ENCODE measurements at places on chromosomes 7 and 10.
A peak's percentile ranks its signal among the peaks of the same experiment; 100 is the strongest.

- DNase-seq, result no peak
Measured at GRCh38 chr7:131769241-131769640, 212.8 kb upstream of the PODXL start.

GRCh38 chr10:48466611-48467240 is 138.1 kb downstream of the ARHGAP22 start:
- DNase-seq, result no peak

DNA sequence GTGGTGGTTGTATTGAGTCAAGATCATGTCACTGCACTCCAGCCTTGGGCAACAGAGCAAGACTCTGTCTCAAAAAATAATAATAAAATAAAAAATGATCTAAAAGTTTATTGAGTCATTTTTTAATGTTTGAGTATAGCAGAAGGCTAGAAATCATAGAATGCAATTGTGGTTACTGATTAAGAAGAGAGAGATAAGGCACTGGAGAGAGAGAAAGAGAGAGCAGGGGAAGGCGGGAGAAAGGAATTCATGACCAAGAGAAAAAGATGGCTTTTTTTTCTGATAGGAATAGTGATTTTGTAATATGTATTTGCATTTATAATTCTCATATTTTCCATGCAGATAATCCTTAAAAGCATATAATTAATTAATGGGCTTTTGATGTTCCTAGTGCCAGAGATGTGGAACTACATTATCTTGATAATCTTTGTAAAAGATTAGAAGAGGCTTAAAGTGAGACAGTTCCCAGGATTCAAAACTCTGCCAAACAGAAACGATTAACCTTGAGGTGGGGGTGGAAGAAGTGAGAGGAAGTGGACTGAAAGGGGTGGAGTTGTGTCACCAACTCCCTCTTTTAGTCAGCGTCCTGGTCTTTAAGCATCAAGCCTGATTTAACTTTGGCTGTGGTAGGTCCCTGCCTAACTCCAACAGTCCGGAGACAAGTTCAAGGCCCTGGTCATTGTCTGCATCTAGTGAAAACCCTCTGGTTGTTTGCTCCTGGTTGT is 76.2 kb downstream of the CHN2 start:
- DNase-seq, result no peak

GRCh38 chr7:51324206-51324898 is 7.7 kb upstream of the COBL start:
- no peak for DNase-seq

GRCh38 chr7:75691793-75692543 is 46.8 kb downstream of the HIP1 start:
- DNase-seq, result no peak

DNA sequence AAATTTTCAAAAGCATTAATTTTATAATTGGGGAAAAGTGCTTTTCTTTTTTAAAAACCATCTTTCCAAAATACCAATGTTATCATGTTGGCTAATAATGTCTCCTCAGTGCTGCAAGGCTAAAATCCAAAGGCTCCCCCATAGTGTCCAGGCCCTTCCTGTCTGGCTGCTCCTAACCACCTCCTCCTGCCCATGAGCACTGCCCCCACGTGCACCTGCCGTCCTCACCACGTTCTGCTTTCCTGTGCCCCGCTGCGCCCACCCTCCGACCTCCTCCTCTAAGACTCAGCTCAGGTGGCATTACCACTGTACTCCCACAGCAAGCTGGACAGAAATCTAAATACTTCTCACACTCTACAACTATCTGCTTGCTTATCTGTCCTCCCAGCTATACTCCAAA is 17.7 kb downstream of the PAXIP1 start:
- no peak for DNase-seq

- DNase-seq, result no peak
Measured at GRCh38 chr10:17737027-17737965, 14.7 kb upstream of the TMEM236 start.

GRCh38 chr10:22911889-22912762 is 15.7 kb upstream of the ARMC3 start:
- DNase-seq, result no peak

- DNase-seq, result no peak
Measured at GRCh38 chr7:103823084-103823483, 166.4 kb downstream of the RELN start.

- no peak for DNase-seq
Measured at GRCh38 chr10:106576534-106576933, 588.0 kb downstream of the SORCS1 start.

- no peak for DNase-seq
Measured at GRCh38 chr10:26887611-26888215, 27.0 kb upstream of the ABI1 start.

- no peak for DNase-seq
Measured at GRCh38 chr7:32062150-32062549, 8.1 kb downstream of the PDE1C start.

DNA sequence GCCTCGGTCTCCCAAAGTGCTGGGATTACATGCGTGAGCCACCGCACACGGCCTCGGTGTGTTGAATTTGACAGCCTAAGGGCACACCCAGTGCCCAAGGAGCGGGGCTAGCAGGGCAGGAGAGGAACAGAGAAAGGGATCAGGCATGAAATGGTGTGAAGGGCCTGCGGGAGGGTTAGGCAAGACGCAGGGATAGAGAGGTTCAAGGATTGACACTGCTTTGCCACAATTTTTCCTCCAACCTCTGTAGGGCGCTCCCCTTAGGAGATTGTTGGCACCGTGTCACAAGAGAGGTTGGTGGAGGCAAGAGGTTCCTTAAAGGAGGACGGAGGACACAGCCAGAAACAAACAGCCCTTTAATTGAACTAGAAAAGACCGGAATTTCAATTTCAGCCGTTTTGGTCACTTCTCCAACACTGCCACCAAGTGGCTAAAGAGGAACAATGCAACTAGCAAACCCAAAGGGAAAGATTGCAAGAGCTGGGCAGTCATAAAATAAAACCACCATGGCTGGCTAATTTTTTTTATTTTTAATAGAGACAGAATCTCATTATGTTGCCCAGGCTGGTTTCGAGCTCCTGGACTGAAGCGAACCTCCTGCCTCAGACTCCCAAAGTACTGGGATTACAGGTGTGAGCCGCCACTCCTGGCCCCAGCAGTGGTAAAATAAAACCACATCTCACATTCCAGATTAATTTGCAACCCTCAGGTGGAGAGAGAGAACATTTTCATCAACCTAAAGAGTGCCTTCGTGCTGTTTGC is 6.9 kb upstream of the CREB3L2 start:
- DNase-seq, result peak; percentile 59

GRCh38 chr7:84248843-84249242 is 54.3 kb upstream of the SEMA3A start:
- no peak for DNase-seq

- DNase-seq, result no peak
Measured at GRCh38 chr7:32223071-32223650, 153.0 kb upstream of the PDE1C start.

DNA sequence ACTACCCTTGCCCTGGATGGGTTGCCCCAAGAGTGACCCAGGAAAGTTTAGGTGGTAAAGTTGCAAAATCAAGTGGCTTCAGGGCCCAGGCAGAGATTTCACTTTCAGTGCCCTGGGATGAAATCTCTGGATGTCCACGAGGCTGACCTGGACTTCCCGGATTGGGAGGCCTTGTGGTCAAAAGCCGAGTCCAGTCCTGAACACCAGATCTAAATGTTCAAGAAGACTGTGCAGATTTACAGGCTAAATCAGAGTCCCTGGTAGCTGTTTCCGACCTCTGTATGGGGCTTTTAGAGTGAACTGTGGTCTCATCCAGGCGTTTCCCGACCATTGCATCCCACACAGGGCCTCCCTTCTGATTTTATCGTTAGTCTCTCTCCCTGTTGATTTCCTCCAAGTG is 95.3 kb downstream of the WDR11 start:
- DNase-seq, result no peak

GRCh38 chr7:43220250-43220649 is 107.8 kb downstream of the HECW1 start:
- no peak for DNase-seq

DNA sequence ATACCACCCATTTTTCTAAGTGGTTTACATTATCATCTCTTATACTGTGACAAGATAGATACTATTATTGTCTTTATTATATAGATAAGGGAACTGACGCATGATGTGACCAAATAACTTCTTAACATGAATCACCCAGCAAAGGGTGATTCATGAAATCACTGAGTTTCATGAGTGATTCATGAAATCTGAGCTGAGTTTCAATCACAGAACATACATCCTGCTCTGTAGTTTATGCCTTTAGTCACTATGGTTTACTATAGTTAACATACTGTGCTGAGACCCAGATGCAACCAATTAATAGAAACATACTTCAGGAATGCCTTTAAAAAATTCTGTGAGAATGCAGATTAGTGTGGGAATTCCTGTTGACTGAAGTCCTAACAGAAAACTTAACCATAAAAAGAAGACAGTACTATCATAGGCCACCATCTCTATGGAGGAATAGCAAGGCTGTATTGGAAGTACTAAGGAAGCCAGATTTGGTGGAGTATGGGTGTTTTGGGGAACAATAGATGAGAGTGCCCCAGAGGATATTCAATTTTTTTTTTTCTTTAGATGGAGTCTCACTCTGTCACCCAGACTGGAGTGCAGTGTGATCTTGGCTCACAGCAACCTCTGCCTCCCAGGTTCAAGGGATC is 43.1 kb upstream of the SEMA3A start:
- DNase-seq, result no peak

DNA sequence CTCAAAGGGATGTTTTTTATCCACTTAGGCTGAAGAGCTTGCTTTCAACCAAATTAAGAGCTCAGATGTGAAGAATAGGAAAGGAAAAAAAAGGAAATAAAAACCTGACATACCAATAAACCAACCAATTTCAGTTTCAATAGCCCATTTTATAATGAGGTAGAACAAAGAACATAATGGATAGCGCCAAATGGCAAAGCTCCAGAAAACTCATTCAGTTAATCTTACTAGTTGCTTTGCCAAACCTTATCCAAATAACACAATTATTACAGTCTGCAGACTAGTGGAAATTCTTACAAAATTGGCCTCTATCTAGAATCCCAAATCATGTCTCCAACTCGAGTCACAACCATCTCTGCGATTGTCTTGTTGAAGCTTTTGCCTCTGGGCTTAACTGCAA is 337.0 kb downstream of the CRPPA start:
- DNase-seq, result no peak

DNA sequence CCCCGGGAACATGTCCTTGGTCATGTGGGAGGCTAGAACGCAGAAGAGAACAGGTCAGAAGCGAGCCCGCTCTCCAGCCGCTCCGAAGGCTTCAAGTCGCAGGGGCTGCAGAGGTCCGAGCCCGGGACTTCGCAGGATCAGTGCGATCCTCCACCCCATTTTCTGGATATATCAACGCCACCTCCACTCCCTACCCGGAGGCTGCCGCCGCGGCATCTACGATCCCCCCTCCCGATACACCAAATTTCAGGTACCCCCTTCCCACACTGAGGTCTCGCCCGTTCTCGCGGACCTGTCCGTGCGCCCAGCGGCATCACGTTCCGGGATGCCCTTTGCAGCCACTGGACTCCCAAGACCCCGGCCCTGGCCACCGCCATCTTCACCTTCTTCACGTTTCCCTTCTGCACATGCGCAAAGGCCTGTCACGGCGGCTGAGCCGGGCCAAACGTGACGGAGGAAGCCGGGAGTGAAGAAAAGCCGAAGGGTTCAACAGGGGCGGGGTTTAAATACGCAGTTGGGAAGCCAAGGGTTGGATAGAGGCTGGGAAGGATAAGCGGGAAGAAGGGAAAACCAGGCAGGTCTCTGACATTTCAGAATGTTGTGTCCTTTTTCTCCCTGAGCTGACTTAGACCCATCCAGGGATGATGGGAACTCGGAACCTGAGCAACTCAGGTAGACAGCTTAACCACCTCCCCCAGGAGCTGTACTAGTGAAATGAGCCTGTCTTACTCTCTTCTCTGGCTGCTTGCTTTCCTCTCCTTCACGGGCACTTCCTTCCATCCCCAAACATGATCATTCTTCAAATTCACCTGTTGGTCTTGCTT is at the start of gene NDUFB8:
TSS of gene NDUFB8 (minus strand) at position 397 of the 824 bp plus-strand sequence. CDS start at position 377, 20 bp downstream.
- DNase-seq, result peak; percentile 50

DNA sequence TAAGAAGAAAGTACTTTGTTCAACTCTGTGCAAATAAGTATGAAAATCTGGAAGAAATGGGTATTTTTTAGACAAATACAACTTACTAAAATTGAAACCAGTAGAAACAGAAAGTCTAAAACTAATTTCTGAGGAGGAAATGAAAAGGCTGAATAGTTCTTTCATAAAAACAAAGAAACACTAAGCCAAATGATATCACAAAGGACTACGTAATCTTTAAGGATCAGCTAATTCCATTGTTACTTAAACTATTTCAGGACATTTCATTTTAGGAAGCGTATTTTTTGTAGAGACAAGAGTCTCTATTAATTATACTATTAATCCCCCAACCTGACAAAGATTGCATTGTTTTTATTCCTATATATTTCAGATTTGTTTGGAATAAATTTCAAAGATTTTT is 11.2 kb upstream of the CCSER2 start:
- no peak for DNase-seq

DNA sequence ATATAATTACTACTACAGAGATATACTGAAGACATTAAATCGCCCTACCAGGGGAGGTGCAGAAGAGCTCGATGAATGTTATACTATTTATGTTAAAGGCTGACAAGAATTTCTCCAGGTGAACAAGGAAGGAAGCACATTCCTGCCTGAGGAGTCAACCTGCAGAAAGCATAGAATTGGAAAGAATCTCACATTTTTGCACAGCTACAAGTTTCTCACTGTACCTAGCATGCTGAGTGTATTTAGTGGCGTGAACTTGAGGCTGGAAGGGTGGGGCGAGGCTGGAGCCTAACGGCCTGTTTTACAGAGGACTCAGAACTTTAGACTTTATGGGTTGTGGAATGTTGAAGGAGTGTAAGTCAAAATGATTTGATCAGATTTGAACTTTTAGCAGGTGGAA is 373.6 kb upstream of the LRGUK start:
- DNase-seq, result no peak

- no peak for DNase-seq
Measured at GRCh38 chr10:12788277-12788676, 213.2 kb downstream of the CCDC3 start.

- DNase-seq, result no peak
Measured at GRCh38 chr7:32275216-32276009, 205.2 kb upstream of the PDE1C start.

DNA sequence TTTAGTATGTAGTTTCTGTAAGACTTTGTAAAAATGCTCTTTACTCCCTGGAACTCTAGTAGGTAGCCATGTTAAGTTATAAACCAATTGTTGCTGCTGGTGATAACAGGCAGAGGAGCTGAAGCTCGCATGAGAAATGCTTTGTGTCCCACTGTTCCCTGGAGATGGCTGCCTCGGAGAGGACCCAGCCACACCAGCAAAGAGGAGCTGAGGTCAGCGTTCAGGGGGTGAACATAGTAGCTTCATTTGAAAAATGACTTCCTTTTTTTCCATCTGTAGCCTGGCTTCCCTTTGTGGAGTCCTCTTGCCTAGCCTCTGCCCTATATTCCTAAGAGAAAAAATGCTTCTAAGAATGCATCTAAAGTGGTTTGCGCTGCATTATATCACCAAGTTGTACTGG is 20.3 kb downstream of the CELF2 start:
- no peak for DNase-seq

DNA sequence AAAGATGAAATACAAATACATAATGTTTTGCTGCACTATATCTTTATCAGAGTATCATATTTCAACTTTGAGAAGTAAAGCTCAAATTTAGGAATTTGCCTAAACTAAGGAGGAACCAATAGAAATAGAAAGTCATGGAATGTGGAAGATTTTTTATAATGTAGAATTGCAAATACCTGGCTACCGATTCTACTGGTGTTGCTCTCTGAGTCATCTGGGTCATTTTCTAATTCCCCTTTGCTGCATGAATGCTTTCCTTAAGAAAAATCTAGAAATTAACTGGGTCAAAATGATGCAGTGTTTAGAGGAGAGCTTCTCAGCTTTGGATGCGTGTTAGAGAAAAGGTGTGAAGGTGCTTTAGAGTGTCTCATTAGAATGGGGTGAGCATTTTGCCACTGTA is 568.9 kb upstream of the ANKRD30A start:
- no peak for DNase-seq
